ENCODE measurements at places on chromosomes 5 and 9.
A peak's percentile ranks its signal among the peaks of the same experiment; 100 is the strongest.

- DNase-seq = no peak
These were observed 3.1 kb upstream of the IFNK start for GRCh38 chr9:27520986-27521385.

DNA sequence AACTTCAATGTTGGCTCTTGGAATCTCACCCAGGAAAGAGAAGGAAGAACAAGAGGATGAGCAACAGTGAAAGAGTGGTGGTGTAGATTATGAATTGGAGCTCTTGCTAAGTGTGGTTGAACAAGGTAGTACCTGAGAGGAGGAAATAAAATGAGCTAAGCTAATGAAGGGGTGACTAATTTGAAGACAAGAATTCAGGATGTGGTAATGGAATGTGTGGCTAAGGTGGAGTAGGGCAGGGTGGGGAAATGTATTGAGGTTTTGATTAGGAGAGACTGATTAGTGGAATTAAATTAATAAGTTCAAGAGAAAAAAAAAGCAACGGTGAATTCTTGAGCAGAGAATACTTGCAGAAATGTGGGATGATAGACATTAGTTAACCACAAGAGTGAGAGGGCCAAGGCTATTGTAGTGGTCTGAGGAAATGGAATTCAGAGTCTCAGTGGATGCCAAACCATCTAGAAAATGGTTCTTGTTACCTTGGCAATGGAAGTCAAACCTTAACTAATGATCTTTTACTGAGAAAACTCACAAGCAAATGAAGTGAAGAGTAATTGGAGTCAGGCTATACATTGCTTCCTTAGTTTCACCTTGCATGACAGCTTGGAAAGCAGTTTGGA, 648.3 kb upstream of the ZNF608 start:
- DNase-seq = peak; percentile 89

DNA sequence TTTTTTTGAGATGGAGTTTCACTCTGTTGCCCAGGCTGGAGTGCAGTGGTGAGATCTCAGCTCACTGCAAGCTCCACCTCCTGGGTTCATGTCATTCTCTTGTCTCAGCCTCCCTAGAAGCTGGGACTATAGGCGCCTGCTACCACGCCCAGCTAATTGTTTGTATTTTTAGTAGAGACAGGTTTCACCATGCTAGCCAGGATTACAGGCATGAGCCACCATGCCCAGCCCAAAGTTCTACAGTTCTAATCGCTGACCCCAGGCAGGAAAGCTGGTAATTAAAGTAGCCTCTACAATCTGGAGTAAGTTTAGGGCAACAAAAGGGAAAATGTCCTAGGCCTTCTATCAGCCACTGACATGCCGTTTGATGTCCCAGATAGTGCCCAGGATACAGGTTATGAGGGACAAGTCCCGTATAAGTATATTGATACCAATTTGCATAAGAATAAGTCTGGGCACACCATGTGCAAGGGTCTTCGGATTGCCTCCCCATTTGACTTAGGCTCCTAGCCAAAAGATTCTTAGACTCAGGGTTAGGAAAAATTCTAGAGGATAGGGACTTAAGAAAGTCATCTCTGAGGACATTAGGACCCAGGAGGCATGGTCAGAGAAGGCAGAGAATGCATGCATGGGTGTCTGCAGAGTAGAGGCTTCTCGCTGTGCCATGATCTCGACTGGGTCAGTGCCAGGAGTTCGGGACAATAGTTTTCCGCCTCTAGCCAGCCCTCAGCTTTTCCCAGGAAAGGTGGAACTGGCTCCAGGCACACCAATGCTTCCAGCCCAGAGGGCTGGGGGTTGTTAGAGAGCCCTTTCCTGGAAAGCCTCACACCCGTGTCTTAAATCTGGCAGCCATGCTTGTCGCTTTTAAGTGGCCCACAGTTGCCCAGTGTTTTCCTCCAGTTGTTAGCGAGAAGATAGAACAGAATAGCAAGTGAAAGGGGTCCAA, 1111.1 kb downstream of the TAF11L14 start:
- DNase-seq = no peak

DNA sequence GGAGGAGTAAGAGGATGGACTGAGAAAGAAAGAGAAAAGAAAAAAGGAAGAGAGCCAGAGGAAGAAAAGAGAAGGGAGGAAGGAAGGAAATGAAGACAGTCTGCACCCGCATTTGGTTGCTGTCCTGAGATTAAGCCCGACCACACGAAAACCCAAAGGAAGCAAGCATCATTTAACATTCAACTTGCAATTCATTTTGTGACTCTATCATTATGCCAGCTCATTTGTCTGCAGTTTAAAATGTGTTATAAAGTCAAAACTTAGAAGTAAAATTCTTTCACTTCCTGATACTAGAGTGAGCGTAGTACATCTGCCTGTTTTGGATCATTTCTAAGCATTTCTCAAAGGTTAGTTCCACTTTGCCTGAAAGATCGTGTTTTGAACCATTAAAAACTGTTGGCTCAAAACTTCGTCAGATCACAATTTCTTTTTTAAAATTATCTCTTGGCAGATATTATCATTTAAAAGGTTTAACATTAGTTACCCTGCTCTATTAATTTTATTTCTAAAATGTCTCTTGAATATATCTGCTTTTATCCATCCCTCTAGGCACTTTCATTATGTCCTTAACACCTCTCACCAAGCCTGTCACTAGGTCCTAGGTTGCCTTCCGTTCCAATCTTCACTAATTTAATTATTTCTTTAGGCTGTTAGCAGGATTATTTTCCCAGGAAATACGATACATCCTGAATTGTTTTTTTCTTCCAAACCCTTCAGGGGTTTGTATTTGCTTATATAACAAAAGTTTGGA, 240.9 kb downstream of the TLE4 start:
- no peak for DNase-seq

DNA sequence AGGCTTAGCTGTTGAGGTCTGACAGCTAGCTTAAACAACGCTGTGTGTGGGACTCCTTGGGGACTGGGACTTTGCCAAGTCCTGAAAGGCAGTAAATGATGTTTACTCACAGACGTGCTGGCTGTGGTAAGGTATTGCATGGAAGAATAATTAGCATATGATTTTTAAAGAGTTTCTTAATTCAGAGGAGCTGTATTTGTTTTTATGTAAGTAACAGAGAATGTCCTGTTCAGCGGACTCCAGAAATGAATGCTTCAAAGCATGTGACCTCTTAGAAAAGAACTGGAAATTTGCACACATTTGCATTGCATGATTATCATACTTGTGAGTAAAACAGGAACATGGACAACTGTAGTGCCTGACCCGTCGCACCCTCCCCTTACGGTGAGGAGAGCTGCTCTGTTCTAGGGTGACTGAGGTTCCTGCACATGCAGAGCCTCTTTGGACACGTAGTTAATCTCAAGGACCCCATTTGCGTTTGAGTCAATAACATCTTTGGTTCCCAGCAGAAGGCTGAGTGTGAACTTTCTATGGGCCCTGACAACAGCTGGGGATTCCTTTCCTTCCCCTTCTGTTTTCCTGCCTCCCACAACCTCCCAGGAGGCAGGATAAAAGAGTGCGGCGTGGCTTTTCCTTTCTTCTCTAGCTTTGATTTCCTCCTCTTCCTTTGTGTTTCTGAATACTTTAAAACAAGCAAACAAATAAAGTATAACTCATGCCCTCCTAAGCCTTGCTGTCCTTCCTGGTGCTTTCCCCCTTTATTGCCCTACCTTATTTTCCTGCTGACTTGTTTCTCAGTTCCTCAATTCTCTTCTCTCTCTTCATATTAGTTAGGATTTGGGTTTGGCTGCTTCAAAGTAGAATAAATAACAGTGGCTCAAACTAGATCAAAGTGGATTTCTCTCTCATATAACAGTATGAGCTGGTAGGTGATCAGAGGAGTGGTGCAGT, 157.2 kb upstream of the CD180 start:
- DNase-seq = peak; percentile 40

Measured in fibroblast of lung (primary cell).